T-helper 9 cell (primary cell): ENCODE measurements at places on chromosomes 2 and 18.

DNA sequence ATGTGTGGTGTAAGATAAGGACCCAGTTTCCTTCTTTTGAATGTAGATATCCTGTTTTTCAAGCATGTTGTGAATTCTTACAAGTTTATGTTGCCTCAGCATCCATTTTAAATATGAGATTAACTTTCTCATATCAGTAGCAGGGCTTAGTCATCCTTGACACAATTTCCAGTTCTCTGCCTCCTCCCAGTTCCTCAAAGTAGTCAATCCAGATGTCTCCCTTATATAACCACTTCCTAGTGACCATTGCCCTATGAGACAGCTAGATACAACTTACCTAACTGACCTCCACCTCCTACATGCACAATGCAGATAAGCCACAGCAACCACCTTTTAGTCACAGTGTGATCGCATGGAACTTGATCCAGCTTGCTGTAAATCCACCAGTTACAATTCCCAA is 269.2 kb upstream of the ZNF521 start:
- no peak for DNase-seq

DNA sequence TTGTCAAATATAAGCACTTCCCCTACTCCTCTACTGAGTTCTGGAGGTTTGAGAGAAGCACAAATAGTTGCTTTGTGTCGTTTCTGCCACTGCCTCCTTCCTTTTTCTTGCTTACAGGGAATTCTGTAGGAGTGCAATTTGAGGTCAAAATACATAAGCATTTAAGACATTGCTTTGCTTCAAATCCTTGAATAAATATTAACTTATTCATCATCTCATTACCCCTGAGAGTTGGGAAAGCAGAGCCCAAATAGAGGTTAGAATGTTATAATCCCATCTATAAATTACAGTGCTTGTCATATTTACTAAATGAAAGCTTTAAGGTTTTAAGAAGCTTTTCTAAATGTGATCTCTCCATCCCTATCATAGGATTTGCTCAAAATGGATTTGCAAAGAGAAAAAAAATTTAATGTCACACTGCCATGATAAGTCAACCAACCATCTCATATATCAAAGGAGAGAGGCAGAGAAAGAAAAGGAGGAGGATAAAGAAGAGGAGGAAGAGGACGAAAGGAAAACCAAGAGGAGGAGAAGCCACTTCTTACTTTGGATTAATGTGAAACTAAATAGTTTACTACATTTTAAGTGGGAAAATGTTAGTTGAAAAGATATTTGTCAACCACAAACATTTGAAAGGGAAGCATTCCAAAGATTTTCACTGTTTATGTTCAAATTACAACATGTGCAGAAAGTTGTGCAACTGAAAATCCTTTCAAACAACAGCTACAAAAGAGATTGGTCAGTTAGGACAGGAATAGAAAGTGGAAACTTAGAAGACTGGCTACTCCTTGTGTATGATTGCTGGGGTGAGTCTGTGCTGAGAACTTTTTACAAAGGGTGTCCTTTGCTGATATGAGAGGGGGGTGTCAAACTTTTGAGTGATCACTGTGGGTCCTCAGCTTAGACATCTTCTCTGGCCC is 277.3 kb upstream of the FN1 start:
- DNase-seq, result no peak

GRCh38 chr18:36638224-36638623 is 190.6 kb downstream of the TPGS2 start:
- no peak for DNase-seq

DNA sequence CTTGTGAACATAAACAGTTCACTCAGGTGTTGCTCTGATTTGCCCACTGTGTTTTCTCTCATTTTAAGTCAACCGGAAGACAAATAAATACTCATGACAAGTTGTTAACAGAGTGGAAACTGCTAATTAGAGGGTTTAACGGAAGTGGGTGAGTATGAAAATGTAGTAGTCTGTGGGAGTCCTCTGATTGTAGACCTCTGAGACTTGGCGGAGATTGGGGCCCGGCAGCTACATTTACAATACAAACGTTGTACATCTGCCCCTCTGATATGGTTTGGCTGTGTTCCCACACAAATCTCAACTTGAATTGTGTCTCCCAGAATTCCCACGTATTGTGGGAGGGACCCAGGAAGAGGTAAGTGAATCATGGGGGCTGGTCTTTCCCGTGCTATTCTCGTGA is 107.3 kb upstream of the FAM98A start:
- no peak for DNase-seq

GRCh38 chr18:48790226-48790863 is 160.4 kb downstream of the SMAD7 start:
- no peak for DNase-seq

- no peak for DNase-seq
Measured at GRCh38 chr18:50310080-50310479, 22.6 kb upstream of the CXXC1 start.

DNA sequence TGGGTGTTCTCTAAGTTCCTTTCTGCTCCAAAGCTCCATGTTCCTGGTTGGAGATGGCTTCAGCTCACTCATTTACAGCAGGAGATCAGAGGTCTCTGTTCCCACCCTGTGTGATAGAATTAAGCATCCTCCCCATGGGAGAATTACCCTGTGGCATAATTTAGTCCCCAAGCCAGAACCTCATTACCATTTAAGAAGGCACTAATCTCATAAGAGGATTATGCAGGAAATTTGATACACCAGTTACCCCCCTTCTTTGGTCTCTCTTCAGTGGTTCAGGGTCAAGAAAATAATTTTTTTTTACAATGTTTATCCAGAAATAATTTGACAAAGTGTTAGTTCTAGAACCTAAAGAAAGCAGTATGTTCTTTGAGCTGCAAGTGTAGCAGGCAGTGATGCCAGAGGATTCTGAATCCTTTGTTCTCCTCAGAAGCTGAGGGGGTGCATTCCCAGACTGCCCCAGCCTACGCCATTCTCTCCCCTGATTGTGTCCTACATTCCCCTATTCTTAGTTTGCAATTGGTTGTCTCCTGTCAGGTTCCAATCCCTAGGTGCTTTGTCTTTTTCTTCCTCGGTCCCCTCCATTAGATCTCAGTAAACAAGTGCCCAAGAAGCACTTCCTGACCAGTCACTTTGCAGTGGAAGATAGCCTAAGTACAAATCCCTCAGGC is 163.6 kb downstream of the PRKCE start:
- no peak for DNase-seq

- no peak for DNase-seq
Measured at GRCh38 chr2:85924522-85924921, 35.7 kb upstream of the ST3GAL5 start.

GRCh38 chr2:63755216-63755615 is 86.5 kb upstream of the UGP2 start:
- DNase-seq, result no peak

DNA sequence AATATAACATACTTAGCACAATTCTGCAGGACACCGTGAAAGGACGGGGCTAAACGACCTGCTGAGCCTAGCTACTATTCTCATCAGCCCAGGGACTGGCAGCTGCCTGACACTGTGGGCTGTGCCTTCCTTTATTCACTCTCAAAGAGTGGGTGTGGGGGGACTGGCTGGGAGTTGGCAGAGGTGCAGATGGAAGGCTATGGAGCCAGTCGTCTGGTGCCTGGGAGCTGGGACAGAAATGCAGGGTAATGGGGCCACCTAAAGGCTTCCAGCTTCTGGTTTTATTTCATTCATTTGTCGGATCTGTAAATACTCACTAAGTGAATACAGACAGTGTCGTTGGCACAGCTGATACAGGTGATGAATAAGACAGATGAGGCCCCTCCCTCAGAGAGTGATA is 56.0 kb upstream of the NFU1 start:
- no peak for DNase-seq

DNA sequence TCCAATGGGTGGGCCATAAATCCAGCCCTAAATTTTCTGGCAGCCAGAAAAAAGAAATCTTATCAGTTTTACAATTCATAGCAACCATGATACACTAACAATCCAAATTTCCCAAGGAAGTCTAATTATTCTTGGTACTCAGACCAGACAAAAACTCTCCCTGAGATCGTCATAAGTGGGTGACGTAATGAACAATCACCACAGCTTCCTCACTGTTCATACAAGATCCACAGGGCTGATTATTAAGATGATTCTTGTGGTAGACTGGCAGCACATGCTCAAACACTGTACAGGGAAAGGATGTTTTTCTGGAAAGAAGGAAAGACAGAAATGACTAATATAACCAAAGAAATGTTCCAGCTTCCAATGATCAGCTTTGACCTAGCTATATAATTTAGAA is 178.3 kb upstream of the CRIM1 start:
- no peak for DNase-seq

DNA sequence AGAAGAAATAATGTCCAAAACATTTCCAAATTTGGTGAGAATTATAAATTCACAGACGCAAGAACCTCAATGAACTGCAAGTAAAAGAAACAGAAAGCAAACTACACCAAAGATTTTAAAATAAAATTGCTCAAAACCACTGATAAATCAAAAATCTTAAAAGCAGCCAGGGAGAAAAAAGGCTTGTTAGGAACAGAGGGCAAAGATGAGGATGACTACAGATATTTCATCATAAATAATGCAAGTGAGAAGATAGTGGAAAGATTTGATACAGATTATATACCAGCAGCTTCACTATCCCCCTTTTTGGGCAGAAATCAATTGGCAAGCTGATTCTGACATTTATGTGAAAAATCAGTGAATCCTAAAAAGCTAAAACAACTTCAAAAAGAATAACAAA is 10.3 kb upstream of the ASXL3 start:
- DNase-seq, result no peak

DNA sequence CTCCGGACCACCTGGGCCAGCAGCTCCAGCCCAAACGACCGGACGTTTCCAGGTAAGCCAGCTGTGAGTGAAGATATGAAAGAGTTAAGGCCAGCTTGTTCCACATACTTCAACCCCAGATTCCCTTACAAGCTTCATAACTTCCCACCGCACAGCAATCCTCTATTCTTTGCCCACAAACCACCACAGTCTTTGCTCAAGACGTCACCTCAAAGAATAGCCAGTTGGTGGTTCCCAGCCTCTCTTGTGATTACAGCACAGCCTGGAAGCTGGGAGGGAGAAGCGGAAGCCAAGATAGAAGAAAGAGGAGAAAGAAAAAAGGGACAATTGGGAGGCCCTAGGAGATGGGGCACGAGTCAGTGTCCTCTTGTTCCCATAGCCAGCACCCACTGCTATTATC is 70.6 kb downstream of the NRP2 start:
- no peak for DNase-seq

GRCh38 chr18:635171-635570 is 22.3 kb upstream of the TYMS start:
- no peak for DNase-seq

DNA sequence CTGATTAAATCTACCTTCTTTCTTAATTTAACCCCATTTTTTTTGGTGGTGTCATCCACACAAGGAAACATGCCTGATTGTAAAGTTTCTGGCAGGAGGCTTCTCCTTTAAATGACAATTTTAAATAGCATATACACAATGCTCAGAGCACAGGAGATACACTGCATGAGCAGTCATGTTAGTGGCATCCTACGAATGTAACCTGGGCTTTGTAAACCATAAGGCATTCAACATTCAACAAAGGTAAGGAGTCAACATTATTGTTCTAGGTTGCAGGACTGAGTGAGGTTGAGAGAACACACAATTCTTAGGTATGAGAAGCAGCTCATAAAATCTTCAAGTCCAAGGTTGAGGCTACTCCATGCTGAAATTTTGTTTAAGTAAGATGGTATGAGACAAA is 266.6 kb upstream of the SIX2 start:
- DNase-seq, result no peak

GRCh38 chr2:210681491-210681890 is 125.1 kb downstream of the CPS1 start:
- no peak for DNase-seq
